ENCODE measurements at places on chromosomes 4 and X.
A peak's percentile ranks its signal among the peaks of the same experiment; 100 is the strongest.

DNA sequence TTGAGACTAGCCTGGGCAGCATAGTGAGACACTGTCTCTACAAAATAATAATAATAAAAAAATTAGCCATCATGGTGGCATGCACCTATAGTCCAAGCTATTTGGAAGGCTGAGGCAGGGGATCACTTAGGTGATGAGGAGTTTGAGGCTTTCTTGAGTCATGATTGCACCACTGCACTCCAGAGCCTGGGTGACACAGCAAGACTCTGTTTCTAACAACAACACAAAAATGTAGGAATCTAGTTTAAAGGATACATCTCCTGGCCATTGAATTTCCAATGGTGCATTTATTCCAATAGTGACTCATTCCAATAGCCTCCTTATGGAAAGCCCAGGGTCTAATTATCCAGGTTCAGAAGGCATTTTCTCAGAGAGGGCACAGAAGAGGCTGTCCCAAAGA is 21.9 kb upstream of the HERC6 start:
- DNase-seq: no peak

DNA sequence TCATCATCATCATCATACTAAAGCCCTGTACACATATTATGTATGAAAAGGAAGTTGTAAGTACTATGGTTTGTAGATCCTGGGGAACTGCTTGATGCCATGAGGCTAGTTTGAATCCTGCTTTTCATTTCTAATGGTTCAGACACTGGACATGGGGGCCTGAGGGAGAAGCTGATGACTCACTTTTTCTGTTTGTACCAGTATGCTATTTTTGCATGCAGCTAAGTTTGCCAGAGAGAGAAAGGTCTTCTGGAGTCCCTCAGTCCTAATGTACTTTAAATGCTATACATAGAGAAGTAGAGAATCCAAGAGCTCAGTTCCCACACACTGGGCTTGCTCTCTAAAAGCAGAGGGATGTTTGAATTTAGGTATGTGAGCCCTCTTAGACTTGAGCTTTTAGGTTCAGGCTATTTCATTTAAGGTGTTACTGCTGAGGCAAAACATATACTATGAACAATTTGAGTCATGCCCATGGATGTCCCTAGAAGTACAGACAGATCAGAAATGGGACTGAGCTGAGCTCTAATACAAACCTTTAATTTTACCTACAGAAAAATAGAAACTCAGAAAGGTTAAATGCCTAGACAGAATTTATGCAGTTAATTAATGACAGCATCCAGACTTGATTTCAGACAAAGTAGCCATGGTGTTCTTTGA is 17.6 kb upstream of the HS3ST1 start:
- no peak for DNase-seq

GRCh38 chr4:184096561-184097240 is 121.0 kb downstream of the ENPP6 start:
- DNase-seq: no peak

DNA sequence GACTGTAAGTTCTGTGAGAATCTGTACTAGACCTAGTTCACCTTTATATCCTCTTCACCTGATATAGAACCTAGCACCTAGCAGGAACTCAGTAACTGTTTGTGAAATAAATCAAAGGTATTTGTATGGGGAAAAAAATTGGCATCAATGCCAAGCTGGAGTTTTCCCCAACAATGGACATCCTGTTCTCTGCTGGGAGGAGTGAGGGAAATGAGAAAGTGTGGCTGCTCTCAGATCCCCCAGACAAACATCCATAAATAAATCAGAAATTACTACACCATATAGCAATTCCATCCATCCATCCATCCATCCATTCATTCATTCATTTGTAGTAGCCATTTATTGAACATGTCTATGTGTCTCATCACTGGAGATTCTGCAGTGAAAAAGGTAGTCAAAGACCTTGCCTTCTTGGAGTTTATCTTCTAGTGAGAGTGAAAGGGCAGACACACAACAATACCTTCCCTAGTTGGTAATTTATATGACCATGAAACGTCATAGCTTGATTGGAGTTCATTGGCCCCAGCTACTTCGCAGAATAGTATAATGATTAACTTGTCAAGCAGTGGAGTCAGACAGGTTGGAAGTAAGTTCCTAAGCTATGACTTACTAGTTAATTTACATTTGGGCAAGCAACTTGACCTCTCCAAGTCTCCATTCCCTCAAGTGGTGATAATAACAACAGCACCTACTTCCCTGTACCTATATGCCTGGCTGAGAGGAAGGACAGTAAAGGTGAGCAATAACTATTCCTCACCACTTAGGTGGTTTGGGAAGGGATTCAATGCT is 98.7 kb upstream of the KIT start:
- no peak for DNase-seq

DNA sequence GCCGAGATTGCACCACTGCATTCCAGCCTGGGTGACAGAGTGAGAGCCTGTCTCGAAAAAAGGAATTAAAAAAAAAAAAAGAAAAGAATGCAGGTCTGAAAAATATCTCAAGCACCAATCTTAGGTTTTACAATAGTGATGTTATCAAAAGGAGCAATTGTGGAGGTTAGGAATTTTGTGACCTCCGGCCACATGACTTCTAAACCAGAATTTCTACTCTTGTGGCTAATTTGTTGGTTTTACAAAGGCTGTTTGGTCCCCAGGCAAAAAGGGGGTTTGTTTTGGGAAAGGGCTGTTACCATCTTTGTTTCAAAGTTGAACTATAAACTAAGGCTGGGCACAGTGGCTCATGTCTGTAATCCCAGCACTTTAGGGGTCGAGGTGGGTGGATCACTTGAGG is 15.4 kb upstream of the ZNF41 start:
- DNase-seq: no peak

- DNase-seq: no peak
Measured at GRCh38 chr4:93771640-93772411, 56.7 kb upstream of the ATOH1 start.

GRCh38 chr4:119040694-119041185 is 94.9 kb upstream of the MYOZ2 start:
- no peak for DNase-seq

GRCh38 chrX:21838937-21839333 is 482 bp upstream of the MBTPS2 start:
- DNase-seq: no peak

- DNase-seq: peak; percentile 96
Measured at GRCh38 chr4:184331268-184331995, 113.8 kb upstream of the ENPP6 start.

DNA sequence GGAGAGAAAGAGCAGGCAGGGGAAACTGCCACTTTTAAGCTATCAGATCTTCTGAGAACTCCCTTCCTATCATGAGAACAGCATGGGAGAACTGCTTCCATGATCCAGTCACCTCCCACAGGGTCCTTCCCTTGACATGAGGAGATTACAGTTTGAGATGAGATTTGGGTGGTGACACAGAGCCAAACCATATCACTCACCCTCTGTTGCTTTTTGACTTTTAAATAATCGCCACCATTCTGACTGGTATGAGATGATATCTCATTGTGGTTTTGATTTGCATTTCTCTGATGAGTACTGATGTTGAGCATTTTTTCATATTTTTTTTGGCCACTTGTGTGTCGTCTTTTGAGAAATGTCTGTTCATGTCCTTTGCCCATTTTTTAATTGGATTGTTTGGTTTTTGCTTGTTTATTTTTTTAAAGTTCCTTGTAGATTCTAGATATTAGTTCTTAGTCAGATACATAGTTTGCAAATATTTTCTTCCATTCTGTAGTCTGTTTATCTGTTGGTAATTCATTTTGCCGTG is 6.5 kb upstream of the PAQR3 start:
- no peak for DNase-seq

- DNase-seq: peak; percentile 4
Measured at GRCh38 chrX:69133921-69134542, 31.2 kb downstream of the PJA1 start.

- no peak for DNase-seq
Measured at GRCh38 chr4:1803523-1804423, 10.7 kb downstream of the FGFR3 start.

- no peak for DNase-seq
Measured at GRCh38 chrX:143455046-143455445, 62.2 kb downstream of the SPANXN3 start.

DNA sequence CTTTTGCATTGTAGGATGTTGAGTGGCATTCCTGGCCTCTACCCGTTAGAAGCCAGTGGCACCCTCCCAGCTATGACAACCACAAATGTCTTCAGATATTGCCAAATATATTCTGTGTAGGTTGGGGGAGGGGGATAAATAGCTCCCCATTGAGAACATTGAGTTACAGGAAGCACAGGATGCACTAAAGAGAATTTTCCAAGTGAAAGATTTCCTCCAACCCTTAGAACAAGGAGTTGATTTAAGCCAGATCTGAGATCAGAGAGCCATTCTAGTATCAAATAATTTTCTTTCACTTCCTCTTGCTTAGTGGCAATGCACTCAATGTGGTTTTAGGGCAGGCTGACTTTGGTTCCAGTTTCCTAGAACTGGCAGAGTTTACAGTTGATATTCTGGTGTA is 436.6 kb downstream of the C4orf33 start:
- no peak for DNase-seq

GRCh38 chr4:57672846-57673433 is 562.8 kb upstream of the IGFBP7 start:
- DNase-seq: no peak

- no peak for DNase-seq
Measured at GRCh38 chr4:80967346-80967745, 63.2 kb upstream of the BMP3 start.

DNA sequence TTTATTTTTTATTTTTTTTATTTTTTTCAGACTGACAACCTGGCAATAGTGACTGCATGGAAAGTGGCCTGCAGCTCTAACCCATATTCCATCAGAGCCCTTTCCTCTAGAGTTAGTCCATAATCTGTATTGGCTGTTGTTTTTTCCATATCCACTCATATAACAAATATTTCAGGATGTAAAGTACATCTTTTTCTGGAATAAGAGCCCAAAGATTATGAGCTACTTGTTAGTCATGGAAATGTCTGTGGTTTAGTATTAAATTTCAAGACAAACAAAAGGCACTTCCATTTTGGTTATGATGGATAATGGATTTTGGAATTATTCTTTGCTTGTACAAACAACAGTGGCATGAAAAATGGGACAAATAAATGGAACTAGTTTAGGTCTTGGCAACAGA is 296.0 kb upstream of the HS3ST1 start:
- DNase-seq: no peak

GRCh38 chr4:153159728-153160221 is 44.5 kb upstream of the TRIM2 start:
- no peak for DNase-seq

All from prostate gland (tissue), 2 donors.